ENCODE measurements at places on chromosomes 4 and X.

DNA sequence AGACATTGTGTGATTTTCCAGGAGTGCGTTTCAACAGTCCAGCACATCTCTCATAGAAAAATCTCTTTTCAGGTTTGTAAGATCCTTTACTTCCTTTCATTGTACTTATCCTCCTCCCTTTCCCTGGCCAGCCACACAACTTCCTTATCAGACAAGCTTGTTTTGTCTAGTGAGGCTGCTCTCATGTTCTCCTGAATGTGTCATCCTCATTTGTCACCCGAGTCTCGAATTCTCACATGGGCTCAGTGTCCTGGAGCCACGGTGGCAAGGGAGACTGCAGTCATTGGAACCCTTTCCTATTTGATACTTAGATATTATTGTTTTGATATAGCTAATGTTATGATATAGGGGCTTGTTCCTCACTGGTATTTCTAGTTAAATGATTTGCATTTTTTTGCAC is 16.9 kb downstream of the SYNPO2 start:
- no peak for DNase-seq

- DNase-seq, result no peak
Observed at GRCh38 chr4:95087657-95088455, 330.1 kb downstream of the BMPR1B start.

GRCh38 chr4:140103676-140104075 is 50.3 kb downstream of the MAML3 start:
- no peak for DNase-seq

DNA sequence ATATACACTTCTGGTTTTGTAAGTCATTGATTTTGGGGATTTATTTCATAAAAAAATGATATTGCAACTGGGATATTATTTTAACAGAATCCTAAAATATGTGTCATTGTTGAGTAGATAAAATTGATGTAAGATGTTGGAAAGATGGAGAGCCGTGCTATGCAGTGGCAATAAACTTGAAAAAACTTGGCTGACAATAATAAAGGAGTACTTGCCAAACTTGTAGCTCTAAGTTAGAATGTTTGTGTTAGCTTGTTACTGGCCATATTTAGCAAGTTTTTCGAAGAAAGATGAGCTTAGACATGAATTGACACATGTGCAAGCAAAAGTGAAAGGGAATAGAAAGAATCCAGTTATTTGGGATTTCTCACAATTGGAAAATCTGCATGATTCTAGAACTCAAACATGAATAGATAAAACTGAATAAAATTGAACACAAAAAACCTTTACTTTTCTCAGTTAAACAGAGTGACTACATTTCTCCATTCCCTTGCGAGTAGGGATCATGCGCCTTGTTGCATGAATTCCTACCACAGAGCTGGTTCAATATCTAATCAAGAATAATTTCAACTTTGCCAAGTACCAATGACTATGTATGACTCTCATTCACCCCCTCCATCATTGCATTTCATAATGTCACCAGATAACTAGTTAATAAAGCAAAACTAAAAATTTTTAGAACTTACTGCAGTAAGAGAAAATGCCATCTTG is 327.8 kb downstream of the CAMK2D start:
- DNase-seq, result no peak

DNA sequence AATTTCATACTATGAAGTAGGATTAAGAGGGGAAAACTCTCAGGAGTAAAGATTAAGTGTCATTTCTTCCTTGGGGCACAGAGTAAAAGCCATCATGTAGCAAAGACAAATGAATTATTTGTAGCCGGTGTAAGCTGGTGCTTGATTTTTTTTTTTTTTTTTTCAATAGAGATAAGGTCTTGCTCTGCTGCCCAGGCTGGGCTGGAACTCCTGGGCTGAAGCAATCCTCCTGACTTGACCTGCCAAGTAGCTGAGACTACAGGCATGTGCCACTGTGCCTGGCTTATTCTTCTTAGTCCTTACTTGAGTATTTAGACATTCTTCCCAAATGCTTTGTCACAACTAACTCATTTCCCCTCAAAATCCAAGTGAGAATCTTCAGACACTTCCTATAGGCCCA is 125.7 kb downstream of the STOX2 start:
- no peak for DNase-seq

DNA sequence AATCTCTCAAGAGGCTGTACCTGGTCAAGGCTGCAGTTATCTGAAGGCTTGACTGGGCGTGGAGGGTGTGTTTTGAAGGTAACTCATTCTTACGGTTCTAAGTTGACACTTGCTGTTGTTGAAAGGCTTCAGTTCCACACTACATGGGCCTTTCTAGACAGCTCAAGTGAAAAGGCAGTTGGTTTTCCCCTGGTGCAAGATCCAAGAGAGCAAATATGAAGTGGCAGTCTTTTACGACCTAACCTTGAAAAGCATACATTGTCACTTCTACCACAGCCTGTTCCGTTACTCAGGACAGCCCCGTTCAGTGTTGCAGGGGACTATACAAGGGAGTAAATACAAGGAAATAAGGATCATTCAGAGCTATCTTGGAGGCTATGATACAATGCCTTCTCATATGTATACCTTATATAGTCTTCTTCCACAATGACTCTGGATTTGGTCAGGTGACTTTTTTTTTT is 46.2 kb downstream of the PDS5A start:
- DNase-seq, result no peak

DNA sequence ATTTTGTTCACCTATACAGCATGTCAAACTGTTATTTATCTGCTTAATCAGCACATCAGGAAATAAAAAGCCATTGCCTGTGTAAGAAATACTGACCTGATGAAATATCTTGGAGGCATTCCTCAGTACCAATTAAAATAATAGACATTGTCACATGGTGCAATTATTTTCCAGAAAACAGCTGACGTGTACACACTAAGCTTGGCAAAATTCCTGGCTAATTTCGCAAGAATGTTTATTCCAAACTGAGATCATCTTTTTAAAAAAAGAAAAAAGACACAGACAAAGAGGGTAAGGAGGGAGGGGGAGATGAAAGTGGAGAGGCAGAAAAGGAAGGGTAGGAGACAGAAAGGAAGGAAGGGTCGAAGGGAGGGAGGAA is 61.9 kb upstream of the NFKB1 start:
- no peak for DNase-seq

DNA sequence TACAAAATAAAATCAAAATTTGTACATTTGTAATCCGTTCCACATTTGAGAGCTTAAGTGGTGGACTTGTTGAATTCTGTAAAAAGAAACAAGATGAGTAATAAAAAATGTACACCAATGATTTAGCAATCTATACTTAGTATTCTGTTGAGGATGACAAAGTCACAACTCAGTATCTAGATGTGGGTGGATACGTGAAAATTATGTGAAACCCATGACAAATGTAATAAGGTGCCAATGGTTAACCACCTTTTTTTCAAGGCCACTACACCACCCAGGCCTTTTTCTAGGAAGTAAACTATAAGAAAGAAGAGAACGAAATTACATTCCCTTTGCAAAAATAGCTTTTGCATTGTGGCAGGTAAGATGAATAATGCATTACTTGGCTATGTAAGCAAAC is 77.0 kb downstream of the ATP8A1 start:
- no peak for DNase-seq

DNA sequence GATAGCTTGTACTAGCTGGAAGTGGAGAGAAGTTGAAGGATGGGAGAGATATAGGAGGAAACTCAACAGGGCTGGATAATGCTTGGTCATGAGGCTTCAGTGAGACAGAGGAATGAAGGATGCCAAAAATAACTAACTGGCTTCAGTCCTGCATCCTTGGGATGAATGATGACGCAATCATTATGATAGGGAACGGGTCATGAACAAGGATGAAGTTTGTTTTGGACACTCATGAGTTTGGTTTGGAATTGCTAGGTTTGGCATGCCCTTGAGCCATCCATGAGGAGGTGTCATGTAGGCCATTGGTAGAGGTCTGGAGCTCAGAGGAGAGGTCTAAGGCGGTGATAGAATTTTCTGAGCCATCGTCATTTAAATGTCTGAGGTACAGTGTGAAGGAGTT is 160.0 kb upstream of the NHS start:
- DNase-seq, result no peak

GRCh38 chr4:172726001-172726423 is 442.6 kb upstream of the GALNT7 start:
- no peak for DNase-seq

- no peak for DNase-seq
Observed at GRCh38 chrX:149129767-149130166, 375.3 kb downstream of the IDS start.

GRCh38 chr4:1255151-1255550 is 6.2 kb upstream of the CTBP1 start:
- DNase-seq, result no peak

- no peak for DNase-seq
Observed at GRCh38 chr4:24966076-24966475, 53.2 kb upstream of the CCDC149 start.

DNA sequence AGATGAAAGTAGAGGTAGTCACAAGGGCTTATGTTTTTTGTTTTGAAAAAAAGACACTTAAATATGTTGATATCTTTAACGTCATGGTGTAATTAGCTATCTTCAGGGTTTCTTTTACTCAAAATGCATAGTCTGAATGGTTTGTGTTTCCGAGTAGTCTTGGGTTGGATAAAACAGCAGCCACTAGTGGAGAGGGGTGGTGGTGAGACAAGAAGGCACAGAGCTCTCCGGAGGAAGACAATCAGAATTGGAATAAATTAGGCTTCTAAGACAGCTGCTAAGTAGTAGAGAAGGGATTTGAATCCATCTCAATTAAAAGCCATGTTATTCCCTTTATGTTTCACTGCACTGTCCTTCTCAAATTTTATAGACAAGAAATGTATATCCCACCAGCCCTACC is 240.4 kb upstream of the VEGFC start:
- DNase-seq, result no peak

GRCh38 chr4:146762016-146762415 is 123.3 kb downstream of the POU4F2 start:
- no peak for DNase-seq

DNA sequence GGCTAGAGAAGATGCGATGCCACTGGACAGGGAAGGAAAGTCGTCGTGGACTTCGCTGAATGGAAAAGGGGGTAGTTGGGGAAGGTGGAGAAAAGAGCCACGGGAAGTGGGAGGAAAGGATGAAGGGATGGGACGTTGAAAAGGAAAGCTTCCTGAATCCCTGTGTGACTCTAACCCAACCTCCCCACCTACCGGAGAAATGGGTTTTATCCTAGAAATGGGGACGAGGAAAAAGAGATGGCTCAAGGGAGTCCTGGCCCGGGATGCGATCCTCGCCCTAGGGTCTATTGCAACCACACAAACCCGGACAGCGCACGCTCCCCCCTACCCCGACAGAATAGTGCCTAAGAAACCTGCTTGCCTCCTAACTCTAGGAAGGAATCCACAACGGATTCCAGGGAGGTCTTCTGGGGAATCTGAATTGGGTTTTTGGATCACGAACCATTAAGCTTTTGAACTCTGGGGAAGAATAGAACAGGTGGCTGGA is 738 bp upstream of the TSPAN5 start:
- no peak for DNase-seq

DNA sequence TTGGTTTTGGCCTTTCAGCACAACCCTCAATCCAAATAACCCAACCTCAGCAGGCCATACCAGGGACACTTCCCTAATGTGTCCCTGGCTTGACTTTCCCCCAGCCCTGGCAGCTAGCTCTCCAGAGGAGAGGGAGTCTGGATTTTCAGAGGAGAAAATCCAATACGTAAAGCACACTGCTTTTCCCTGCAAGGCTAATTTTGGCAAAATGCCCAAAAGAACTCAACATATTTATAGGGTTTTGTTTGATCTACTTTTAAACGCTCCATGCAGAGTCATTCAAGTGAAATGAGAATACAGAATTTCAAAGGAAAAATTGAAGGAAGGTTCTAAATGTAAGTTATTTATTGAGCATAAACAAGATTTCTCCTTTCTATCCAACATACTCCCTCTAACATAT is 167.2 kb downstream of the SH3KBP1 start:
- no peak for DNase-seq

DNA sequence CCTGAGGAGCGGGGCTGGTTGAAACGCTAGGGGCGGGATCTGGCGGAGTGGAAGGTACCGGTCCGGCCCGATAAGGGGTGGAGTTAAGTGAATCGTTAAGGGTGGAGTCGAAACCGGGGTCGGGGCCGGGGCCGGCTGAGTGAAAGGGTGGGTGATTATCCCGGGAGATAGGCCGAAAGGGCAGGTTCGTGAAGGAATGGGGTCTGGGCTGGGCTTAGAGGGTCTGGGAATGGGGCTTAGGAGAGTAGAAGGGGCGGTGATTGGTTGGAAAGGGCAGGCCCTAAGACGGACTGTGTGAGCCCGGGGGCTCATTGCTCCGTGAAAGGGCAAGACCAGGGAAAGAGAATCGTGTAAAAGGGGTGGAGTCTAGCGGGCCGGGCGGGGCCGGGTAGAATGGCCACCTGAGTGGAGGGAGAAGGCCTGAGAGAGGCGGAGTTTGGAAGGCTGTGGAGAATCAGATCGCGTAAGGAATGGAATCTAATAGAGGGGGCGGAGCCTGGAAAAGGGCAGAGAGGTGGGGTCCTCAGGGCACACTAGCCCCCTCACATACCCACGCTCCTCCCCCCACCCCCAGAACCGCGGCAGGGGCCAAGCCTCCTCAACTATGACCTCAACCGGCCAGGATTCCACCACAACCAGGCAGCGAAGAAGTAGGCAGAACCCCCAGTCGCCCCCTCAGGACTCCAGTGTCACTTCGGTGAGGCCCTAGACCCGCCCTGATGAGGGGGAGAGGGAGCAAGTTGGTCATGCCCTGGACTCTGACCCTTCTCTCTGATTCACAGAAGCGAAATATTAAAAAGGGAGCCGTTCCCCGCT is 430 bp downstream of the HDAC6 start:
- DNase-seq, result peak; percentile 57

GRCh38 chr4:6017030-6017429 is 1.2 kb downstream of the C4orf50 start:
- DNase-seq, result no peak

- no peak for DNase-seq
Observed at GRCh38 chrX:95040104-95040503, 1366.1 kb downstream of the FAM133A start.

- DNase-seq, result no peak
Observed at GRCh38 chr4:138182838-138183426, 59.2 kb downstream of the SLC7A11 start.

DNA sequence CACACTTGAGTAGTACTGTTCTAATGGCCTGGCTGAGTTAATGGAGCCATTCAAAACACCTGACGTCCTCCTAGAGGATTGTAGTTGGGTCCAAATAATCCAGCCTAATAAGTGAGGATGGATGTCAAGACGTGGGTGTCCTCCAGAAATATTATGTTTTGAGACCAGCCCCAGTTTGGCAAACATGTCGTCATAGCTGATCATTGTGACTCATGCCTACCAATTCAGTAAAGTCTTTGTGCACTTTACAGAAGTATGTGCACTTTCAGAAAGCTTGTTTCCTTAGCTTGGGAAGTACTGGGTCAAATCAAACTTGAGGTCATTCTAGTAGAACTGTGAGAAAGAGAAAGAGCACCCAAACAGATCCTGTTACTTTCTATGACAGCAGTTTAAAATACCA is 37.6 kb upstream of the GLRA2 start:
- DNase-seq, result no peak

DNA sequence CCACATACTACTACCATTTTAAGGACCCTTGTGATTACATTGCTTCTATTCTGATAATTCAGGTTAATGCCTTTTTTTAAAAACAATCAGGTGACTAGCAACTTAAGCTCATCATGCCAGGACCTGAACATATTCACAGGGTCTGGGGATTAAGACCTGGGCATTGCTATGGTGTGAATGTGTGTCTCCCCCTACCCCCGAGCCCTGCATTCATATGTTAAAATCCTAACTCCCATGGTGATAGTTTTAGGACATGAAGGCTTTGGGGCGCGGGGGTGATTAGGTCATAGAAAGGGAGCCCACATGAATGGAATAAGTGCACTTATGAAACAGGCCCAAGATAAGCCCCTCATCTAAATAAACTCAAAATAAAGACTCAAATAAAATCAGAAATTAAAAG is 734.4 kb upstream of the PABPC4L start:
- DNase-seq, result no peak

All from esophagus squamous epithelium (tissue), 5 donors.